ENCODE measurements at places on chromosomes 6 and 20.

GRCh38 chr6:156583083-156583482, 194.1 kb upstream of the ARID1B start:
- no peak for DNase-seq

- DNase-seq, result no peak
Measured at GRCh38 chr6:19668710-19669109, 168.5 kb upstream of the ID4 start.

DNA sequence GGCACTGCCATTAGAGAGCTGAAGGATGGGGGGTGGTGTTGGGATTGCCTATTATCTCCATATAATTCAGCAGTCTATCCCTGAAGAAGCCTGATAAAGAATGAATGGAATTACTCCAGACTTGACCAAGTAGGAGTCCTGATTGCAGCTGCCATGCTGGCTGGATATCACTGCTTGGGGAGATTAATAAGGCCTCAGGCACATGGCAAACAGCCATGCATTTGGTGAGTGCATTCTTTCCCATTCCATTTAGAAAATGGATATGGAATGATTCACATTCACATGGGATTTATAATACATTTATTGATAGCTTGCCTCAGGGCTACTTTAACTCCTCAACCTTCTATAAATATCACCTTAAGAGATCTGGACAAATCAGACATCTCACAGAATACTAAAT, 49.6 kb upstream of the HLA-A start:
- DNase-seq, result no peak

DNA sequence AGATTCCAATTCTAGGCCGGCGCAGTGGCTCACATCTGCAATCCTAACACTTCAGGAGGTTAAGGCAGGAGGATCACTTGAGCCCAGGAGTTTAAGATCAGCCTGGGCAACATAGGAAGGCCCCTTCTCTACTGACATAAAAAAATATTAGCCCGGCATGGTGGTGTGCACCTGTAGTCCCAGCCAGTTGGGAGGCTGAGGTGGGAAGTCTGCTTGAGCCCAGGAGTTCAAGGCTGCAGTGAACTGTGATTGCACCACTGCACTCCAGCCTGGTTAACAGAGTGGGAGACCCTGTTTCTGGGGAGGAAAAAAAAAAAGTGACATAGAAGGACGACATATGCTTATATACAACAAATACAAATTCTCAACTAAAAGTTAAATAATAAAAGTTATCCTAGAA, 30.9 kb downstream of the B4GALT5 start:
- no peak for DNase-seq

DNA sequence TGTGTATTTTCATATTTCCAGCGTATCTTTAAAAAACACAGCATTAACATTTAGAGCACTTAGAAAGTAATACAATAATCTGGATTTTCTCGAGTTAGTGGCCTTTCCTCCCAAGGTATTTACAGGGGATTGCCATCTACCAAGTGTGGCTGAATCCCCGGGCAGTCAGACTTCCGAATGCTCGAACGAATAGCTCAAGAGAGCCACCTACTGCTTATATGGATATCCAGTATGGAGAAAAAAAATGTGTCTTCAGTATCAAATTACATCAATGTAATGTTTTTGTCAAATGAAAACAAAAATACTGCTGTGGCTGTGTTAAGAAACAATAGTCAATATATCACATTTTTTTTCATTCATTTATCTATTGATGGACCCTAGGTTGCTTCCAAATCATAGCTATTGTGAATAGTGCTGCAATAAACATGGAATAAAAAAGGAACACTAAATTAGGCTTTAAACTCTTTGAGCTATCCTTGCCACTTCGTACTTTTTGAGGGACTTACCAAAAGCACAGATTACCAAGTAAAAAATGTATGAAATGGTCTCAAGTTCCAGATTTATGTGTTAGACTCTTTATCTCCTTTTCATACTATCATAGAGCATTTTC, 654.5 kb upstream of the PTCHD4 start:
- no peak for DNase-seq

DNA sequence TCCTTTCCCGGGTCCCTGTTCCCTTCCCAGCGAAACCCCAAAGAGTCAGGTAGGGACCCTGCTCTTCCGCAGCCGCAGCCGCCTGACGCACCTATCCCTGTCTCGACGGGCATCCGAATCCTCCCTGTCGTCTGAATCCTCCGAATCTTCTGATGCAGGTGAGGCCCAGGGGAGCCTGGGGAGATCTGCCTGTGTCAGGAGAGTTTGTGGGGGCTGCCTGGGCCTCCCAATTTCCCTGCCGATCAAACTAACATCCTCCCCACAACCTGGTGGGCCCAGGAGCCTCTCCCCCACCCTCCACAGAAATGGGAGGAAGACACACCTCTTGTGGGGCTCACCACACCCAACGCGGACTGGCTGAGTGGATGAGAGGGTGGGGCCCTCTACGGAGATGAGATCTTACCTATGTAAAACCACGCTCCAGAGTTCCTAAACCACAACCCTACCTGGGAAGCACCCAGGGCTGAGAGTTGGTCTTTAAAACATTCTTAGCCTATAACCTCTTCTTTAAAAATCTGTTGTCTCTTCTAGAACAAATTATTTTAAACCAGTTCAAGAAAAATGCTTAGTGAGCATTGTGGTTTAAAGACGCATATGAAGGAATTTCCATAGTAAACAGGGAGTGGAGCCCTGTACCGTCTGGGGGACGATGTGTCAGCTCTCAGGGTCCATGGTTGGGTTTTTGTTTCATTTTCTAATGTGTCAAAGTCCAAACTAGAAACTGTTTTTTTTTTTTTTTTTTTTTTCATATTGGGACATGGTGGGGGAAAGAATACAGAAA, 1.7 kb downstream of the CDC25B start:
- no peak for DNase-seq

DNA sequence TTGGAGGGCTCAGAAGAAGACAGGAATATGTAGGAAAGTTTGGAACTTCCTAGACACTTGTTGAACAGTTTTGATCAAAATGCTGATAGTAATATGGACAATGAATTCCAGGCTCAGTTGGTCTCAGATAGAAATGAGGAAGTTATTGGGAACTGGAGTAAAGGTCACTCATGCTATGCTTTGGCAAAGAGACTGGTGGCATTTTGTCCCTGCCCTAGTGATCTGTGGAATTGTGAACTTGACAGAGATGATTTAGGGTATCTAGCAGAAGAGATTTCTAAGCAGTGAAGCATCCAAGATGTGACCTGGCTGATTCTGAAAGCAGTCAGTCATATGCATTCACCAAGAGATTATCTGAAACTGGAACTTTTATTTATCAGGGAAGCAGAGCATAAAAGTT, 45.1 kb downstream of the FRK start:
- no peak for DNase-seq

- DNase-seq, result no peak
Measured at GRCh38 chr6:18577491-18577890, 190.3 kb downstream of the RNF144B start.

DNA sequence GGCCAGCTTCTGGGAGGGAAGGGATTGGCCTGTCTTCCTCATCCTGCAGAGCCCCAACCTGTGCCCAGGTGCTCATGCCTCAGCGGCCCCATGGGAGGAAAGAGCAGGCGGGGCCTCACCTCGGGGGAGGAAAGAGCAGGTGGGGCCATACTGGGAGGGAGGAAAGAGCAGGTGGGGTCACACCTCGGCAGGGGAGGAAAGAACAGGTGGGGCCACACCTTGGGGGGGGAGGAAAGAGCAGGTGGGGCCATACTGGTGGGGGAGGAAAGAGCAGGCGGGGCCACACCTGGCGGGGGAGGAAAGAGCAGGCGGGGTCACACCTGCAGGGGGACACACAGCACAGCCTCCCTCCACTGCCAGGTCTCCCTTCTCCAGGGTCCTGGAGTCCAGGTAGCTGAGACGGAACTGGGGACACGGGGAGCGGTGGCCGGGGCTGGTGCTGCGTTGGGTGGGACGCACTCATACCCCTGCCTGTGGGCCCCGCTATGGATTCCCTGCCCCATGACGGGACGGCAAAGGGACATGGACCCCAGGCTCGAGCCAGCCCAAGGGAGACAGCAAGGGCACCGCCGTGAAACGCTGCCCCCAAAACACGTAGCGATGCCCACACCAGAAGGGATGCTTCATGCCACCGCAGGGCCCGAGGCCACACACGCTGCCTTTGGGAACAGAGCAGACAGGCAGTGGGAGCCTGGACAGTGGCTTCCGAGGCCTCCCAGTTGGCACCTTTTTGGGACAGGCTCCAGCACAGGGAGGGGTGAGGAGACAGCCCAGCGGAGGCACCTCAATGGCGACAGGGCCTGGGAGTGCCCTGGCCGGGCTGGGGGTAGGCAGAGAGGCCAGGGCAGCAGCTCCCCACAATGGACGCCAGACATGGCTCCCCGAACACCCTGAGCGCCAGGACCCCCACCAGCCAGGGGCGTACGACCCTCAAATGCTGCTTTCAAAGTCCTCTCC, 43.3 kb upstream of the CHRNA4 start:
- no peak for DNase-seq

Data from stimulated activated CD8-positive, alpha-beta memory T cell treated with anti-CD3 and anti-CD28 coated beads, Interleukin-7, amount 100 ng/mL, for 24 hours (primary cell).